ENCODE measurements at places on chromosomes 6 and 20. TPM values are rescaled to one million over a fixed set of nuclear protein-coding genes. Genes with fewer than 3 reads are reported as not detected.

Gene OPN5
- not detected for total RNA-seq

Gene ABHD12
- total RNA-seq = 42.9 TPM

Gene UNC5CL
- total RNA-seq = 0.76 TPM

Gene LHFPL5
- not detected for total RNA-seq

Gene BPIFB4
- not detected for total RNA-seq

Gene RAB44
- not detected for total RNA-seq

Gene CNKSR3
- 15.3 TPM for total RNA-seq

Gene CALHM6
- 0.94 TPM for total RNA-seq

GRCh38 chr6:117311726-117312125 is 46.4 kb downstream of the VGLL2 start:
- DNase-seq = no peak

DNA sequence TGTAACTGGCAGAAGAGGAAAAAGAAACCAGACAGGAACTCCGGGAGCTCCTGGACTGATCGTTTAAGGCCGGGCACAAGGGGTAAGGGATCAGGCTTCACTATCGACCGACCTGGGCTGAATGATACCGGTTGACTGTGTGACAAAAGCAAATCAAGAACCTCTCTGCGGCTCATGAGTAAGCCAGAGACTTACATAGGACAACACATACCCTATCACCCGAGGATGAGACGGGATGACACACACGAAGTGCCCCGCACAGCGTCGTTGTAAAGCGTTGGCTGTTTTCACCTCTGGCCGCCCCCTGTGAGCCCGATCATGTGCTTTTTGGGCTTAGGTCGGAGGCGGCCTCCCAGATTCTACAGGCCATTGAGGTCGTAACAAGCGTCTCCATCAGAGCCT is 695 bp upstream of the TGIF2 start:
- no peak for DNase-seq

DNA sequence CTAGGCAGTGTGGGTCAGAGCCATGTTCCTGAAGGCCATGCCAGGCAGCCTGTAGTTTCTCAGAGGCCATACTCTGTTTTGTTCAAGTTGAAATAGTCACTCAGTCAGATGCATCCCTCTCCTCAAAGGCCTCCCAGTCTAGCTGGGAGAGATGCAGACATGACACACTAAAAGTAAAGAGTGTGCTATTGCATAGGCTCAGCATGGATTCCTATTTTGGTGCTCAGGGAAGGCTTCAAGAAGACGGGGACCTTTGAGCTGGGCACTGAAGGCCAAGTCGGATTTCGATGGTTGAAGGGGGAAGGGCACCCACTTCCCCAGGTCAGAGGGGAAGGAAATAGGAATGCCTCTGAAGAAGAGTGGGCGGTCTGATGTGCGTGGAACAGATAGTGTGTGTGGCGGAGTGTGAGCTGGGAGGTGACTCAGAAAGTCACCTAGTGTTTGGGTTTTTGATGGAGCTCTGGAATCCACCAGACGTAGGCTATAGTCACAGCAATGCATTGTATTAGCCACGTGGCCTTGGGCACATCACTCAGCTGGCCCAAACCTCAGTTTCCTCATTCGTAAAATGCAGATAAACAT is 3.7 kb downstream of the EPB41L1 start:
- DNase-seq = no peak

DNA sequence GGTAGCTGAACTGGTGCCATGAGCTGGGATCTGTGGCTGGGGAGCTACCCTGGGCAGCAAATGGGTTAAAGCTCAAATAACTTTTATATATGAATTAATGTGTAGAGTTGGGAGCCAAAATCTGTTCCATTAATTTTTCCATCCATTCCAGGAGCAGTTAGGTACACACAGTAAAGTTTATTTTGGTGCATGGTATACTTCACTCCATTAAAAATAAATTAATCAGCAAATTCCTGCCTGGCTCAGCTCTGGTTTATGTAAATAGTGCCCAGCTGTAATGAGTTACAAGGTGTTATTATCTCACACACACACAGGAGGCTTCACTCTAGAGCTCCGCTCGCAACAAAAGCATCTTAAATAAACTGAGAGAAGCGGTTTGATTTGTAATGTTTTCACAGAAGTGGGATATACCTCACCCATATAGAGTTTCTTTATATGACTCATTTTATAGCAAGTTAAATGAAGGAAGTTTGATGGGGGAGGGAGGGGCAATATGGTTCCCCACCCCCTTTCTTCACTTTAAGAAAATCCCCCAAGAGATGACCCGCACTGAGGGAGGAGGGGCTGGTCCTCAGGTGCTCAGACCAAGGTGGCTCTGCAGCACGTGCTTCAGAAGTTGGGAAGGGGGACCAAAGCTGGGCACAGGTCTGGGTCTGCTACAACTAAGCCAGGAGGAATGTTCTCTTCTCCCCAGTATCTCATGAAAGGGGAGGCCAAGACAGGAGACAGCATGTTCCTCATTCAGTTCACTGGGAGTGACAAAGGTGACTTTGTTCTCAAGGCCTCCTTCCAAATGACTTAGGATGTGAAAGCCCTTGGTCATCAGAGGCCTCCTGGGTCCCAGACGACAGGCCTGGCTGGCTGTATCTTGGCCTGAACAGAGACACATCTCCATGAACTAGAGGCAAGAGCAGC is 10.5 kb upstream of the FAM83C start:
- DNase-seq = no peak

DNA sequence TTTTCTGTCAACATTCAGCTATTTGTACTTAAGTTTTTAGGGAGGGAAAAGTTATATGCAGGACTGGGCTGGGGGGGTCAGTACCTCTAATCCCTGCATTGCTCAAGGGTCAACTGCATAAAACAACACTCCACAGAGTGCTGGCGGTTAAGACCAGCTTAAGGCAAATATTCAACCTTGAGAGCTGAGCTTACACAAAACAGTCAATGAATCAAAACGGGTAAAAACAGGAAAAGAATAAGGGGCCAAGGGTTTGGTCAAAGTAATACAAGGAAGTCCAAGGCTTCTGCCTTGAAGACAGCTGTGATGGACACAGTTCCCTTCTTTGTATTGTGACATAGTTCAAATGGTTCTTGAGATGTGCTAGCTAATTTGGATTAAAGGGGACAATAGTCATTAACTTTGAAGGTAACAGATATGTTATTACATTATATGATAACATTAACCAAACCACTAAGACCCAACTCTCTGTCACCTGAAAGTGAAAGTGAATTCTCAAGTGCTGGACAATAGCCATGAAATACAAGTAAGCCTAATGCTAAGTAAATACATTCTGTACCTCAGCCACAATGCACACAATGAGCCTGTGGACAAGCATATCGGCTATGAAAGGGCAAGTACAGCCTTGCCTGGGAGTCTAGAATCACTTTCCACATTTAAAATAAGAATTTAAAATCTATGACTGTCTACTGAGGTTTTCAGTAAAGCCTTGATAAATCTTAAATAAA is 106.8 kb downstream of the PDE10A start:
- DNase-seq = no peak

DNA sequence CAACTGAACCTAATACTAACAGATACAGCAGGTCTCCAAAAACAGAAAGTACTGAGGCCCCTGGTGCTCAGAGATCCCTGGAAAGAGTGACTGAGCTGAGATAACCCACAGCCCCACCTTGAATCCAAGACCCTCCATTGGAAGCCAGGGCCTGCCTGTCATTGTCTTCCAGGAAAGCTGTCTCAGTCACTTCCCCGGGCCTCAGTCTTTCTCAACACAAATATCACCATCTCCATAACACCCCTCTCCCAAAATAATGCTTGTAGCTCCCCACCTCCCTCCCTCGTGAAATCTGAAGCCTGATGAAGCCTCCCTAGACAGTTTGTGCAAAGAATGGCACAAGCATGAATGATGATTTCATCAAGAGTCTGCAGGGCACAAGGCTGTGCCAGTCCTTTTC is 138.2 kb upstream of the LRFN2 start:
- no peak for DNase-seq

- DNase-seq = no peak
Measured at GRCh38 chr6:139764498-139764986, 390.1 kb upstream of the CITED2 start.

DNA sequence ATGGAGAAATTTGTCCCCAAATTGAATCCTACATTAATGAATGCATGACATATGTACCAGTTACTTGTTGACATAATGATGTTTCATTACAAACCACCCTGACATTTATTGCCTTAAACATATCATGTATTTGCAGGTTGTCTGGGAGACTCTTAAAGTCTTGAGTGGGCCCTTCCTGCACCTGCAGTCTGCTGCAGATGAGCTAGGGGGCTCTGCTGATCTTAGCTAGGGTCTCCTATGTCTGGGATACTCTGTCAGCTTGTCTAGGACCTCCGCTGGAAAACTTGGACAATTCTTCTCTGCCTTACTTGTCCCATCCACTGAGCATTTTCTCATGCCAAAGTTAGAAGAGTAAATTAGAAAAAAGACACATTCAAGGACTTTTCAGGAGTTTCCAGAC is 581.6 kb downstream of the HAO1 start:
- DNase-seq = no peak

- DNase-seq = no peak
Measured at GRCh38 chr6:93235775-93236174, 183.6 kb downstream of the EPHA7 start.

- DNase-seq = no peak
Measured at GRCh38 chr6:84521511-84521910, 242.9 kb downstream of the TBX18 start.
